ENCODE measurements at places on chromosomes 4 and X.

GRCh38 chr4:79175716-79176115 is 150.1 kb downstream of the NAA11 start:
- no peak for DNase-seq

GRCh38 chr4:156547891-156548290 is 423.7 kb downstream of the PDGFC start:
- peak; percentile 32 for DNase-seq

GRCh38 chrX:18983666-18984380 is at the start of gene PHKA2:
PHKA2 (minus strand) TSS chrX:18984114; CDS start chrX:18983932, 182 bp downstream.
- no peak for DNase-seq

GRCh38 chr4:79150820-79151416 is 174.9 kb downstream of the NAA11 start:
- no peak for DNase-seq

DNA sequence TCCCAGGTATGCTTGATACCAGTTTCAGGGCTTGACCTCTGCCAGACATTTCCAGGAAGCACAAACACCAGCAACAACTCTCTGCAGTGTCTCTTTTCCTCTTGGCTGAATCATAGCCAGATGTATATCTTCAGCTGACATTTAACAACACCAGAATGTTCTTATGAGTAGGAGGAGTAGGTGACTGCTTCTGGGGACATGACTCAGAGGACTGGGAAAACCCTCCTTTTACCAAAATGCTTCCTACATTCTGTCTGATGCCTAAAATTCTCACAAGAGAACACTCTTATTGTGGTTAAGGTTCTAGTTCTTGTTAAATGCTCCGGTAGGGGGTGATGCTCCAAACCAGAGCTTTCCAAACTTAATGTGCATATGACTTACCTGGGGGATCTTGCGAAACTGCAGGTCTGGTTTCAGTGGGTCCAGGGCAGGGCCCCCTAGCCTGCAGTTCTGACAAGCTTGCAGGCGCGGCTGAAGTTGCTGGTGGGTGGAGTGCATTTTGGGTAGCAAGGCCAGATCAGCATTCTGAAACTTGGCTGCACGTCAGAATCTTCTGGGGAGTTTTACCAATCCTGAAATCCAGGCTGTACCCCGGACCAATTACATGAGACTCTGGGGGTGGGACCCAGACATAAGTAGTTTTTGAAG is 329.3 kb upstream of the RPS6KA3 start:
- DNase-seq = peak; percentile 2

DNA sequence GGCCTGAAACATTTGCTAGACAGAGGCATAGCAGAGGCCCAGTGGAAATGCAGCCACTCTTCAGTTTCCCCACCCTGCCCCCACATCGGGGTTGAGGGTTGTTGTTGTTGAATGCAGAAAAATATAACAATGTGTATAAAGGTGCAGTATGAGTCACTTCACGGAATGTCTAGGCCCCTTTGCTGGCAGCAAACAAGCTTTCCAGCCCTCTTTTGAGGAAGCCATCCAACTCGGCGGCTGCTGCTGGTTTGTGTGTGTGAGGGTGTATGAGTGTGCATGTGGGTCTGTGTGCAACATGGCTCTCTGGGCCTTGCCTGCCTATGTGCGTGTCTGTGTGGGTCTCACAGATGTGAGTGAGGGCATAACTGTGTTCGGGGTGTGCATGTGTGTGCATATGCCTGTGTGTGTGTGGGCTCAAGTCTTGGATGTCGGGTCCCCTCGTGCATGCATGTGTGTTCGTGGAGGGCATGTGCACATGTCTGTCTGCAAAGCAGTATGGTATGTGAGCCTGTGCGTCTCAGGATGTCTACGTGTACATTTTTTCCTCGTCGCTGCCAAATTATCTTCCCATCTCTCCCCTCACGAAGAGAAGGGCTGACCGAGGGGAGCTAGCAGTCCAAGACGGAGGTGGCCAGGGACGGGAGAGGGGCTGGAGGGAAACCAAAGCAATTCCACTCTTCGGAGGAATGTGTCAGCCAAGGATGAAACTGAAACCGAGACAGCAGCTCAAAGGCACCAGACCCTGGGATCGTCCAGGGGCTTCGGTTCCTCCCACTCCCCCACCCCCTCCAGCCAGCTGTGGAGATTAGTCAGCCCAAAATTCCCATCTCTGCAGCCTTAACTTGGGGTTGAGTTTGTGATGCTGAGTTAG is 8.4 kb upstream of the ELF4 start:
- peak; percentile 89 for DNase-seq

DNA sequence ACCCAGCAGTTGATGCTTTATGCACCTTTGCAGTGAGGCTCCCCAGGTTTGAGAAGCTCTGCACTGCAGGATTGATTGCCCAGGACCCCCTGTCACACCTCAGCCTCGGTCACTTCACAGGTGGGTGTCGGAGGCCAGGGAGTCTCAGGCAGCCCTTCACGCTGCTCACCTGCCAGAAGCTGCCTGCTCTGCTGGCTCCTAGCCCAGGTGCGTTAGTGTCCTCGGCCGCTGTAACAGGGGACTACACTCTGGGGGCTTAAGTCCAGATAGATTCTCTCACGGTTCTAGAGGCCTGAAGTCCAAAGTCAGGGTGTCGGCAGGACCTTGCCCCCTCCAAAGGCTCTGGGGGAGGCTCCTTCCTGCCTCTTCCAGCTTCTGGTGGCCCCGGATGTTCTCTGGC is 79.9 kb downstream of the CPZ start:
- DNase-seq = no peak

DNA sequence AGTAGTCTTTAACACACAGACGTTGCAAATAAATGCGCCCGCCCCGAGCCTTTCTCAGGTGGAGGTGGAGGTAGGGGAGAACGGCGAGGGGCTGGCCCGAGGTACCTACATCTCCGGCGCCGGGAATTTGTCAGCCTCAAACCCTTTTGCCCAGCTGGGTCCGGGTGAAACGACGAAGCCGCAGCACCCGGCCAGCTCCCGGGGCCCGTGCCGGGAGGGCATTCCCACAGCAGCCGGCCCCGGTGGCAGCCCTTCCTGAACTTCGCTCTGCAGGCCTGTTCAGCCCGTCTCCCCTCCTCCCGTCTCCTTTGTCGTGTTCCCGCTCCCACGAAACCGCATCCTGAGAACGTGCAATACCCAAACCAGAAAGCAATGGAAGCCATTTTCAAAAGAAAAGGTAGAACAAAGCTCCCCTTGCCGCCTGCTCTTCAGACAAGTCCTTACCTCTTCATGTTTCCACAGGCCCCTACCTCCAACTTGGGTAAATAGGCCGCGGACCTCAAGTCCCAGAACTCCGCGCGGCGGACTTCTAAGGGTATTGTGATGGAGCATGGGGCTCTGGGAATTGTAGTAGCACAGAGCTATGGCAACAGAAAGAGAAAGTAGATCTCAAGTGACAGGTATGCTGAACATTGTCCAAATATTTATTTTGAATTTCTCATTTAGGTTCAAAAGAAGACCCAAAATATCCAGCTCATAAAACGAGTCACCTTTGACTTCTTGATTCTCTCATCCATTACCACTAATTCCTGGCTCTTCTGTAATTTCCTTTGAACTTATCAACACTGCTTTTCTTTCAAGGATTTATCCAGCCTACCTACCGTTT is at the start of gene RBM41:
RBM41 (minus strand) TSS at position 501 of the 826 bp plus-strand sequence; CDS start at position 452, 49 bp downstream.
- peak; percentile 84 for DNase-seq

GRCh38 chr4:76442807-76443206 is 7.8 kb downstream of the SHROOM3 start:
- DNase-seq = no peak

DNA sequence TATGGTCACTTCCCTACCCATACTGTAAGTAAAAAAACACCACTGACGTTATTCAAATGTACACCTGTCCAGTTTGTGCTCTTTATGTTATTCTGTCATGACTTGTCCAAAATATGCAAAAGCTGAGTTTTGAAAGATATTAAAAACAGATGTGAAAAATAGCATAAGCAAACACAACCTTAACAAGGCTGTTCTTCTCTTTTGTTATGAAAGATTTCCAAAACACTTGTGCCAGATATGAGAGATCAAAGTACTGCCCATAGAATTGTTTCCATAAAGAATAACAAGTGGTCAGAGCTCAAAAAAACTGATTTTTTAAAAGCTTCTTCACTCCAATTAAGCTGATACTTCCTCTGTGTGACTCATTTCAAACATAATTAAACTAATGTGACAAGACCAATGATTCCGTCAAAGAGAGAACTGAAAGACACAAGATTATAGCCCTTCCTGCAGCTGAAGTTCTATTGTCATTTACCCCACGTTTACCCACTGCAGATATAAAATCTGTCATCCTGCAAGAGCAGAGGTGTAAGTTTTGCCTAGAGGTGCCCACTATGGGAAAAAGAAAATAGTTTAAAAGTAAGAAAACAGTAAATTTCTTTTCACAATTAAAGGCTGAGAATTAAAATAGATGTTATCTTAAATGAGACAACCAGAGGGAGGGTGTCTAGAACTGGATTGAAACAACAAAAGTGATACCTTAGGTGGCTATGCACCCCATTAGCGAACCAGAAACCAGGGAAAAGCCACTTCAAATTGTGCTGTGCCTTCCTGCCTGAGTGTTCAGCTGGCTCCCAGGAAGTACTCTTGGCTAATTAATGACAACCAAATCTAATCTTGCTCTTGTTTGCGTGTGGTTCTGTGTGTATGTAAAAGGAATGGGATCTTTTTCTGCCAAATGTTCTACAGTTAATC is 30.1 kb downstream of the RASSF6 start:
- no peak for DNase-seq

DNA sequence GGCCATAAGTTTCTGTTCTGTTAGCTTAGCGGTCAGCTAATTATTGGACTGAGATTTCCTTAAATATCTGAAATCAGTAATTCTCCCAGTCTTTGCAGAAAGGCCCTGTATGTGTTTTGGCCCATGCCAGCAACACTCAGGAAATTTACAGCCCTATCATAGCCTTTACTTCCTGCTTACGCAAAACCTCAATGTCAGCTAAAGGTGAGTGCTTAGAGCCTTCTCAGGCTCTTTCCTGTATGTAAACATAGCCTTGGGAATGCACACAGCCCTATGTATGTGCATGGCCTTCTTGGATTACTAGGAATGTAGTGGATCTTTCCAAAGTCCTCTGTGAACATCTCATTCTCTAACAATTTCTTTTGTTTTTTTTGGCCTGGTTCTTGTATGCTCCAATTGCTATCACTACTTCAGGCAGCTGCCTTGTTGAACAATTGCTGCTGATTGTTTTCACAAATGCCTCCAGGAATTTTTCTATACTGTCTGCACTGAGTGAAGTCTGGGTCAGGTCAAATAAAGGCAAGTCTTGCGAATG is 200.0 kb downstream of the PPP1R2C start:
- peak; percentile 1 for DNase-seq

All from choroid plexus epithelial cell (primary cell).